GM12891 (cell line): ENCODE measurements at places on chromosomes 3 and 15.
A peak's percentile ranks its signal among the peaks of the same experiment; 100 is the strongest.

GRCh38 chr3:100702082-100702979 lies 7.0 kb upstream of the TFG start:
- DNase-seq: no peak

DNA sequence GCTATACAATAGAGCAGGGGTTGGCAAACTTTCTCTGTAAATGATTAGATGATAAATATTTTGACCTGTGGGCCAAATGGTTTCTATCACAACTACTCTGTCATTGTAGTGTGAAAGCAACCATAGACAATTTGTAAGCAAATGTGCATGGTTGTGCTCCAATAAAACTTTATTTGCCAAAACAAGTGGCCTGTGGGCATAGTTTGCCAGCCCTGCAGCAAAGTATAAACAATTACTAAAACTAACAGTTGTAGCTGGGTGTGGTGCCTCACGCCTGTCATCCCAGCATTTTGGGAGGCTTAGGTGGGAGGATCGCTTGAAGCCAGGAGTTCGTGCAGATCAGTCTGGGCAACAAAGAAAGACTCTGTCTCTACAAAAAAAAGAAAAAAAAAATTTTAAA lies 61.6 kb downstream of the NBEAL2 start:
- no peak for DNase-seq

DNA sequence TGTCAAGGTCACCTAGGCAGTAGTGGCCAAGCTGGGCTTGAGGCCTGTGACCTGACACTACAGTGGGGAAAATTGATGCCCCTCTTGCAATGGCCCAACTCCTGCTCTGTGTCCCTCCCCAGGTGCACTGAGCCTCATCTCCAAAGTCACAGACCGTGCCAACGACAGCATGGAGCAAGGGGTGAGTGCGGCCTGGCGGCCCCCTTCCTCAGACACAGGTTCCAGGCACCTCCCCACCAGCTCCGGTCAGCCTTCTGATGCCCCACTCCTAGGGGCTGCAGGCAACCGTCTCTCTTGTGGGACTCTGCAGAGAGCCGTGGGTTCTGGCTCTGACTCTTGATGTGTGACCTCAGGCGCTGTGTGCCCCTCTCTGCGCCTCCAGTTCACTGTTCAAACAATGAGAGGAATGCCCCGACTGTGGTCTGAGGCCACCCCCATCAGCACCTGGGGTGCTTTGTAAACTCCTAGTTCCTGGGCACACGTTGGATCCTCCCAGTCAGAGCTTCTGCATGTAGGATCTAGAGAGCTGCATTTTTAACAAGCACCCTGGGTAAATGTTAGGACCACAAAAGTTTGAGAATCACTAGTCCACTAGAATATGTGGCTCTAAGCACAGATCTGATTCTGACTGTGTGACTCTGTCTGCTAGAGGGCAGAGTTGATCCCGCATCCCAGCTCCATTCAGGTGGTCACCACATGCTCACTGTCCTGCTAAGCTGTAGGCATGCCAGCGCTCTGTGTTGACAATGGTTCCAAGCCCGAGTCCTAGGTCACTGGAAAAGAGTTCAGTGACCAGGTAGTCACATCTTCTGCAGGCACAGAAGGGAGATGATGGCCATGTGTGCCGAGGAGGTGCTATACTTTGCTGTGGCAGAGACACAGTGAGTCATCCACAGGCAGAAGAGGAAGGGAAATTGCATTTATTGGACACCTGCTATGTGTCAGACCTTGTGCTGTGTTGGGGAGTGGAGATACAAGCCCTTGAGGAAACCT lies 46.2 kb upstream of the NR2C2 start:
- no peak for DNase-seq

DNA sequence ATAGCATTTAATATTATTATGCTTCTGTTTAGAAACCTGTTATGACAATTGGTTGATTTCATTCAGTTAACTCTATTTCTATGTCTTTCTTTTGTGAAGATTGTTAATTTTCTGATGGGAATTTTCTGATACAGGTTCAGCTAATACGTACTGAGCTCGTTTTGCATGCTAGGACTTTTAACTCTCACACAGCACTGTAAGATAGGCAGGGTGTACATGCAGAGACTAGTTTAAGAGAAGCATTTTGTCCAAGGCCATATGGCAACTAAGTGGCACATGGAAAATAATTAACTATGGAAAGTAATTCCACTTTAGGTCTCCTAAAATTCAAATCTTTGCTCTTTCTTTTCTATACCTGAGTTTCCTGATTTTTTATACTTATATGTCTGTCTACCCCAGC lies 81.9 kb downstream of the IL1RAP start:
- DNase-seq: no peak

GRCh38 chr15:98653686-98654085 lies 5.3 kb downstream of the IGF1R start:
- DNase-seq: no peak

- DNase-seq: no peak
Measured at GRCh38 chr3:33089515-33089914, 7.4 kb downstream of the GLB1 start.

DNA sequence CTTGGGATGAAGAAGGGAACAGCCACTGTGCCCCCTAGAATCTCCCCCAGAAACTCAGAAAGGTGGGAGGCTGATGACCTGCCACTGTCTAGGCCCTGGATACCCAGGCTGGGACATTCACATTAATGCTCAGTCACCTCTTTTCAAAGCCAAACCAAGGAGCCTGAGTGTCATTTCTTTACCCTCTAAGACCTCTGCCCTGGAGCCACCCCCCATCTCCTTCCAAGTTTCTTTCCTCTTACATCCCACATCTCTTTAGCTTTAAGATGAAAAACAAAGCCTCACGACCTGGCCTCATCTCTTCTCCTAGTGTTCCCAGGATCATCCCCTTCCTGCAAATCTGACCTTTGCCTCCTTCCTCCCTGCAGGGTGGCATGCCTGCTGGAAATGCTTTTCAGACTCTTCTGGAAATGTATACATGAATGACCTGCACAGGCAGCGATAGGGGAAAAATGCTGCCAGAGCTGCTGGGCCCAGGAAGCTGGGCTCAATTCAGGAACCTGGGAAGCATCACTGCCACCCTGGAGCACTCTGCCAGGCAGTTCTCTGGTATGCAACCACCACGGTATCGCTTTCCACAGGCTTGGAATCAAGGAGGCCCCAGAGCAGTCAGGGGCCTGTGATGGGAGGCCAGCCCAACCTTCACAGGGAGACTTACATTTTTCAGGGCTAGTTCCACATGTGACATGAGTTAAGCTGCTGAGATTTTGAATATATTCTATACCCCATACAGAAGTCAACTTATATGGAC lies 67.6 kb downstream of the DAPK2 start:
- no peak for DNase-seq

GRCh38 chr15:55289746-55290527 lies at the start of gene RAB27A:
RAB27A (minus strand) TSS chr15:55289813; CDS start chr15:55234934, 54,879 bp downstream.
- DNase-seq: peak; percentile 53

DNA sequence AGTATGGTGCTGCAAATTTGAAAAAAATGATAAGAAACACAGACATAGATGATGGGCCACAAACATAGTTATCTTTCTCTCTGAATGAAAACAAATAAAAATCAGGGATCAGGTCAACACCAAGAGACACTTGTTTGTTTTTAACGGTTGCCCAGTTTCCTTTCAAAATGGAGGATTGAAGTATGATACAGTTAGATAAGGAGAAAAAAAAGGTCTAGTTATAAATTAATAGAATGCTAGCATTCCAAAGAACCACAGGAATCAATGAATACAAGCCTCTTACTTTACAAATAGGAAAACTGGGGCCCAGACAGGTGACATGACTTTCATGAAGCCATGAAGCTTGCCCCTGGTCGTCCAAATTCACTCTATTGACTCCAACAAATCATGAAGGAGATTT lies 305.1 kb downstream of the ZNF621 start:
- DNase-seq: no peak

DNA sequence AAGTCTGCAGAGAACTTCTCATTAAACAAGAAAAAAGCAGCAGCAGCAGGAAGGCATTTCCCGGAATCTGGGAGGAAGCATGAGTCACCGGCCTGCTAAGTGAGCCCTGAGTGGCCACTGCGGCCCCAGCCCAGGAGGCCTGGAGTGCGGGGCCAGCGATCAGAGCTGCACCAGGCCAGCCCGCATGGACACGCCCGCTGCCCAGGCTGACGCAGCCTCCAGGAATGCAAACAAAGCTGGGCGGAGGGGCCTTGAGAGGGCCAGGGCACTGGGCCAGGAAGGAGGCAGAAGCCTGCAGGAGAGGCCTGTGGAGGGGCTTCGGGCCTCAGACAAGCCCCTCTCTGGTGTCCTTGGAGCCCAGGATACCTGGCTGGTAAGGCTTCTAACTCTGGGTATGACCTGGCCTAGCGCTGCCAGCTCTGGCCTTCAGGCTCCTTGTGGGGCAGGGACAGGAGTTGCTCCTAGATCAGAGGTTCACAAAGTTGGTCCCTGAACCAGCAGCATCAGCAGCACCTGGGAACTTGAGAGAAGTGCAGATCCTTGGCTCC lies 101.2 kb downstream of the SMAD6 start:
- no peak for DNase-seq

GRCh38 chr3:72054976-72055375 lies 270.0 kb upstream of the PROK2 start:
- DNase-seq: no peak

GRCh38 chr15:76342382-76343201 lies 6.0 kb downstream of the ISL2 start:
- no peak for DNase-seq

- no peak for DNase-seq
Measured at GRCh38 chr3:8841472-8841871, 72.1 kb upstream of the OXTR start.

- no peak for DNase-seq
Measured at GRCh38 chr3:156530980-156531379, 23.9 kb downstream of the SSR3 start.
